ENCODE measurements at places on chromosomes 3 and 15.

- DNase-seq, result no peak
Measured at GRCh38 chr3:165669967-165670366, 167.3 kb downstream of the BCHE start.

DNA sequence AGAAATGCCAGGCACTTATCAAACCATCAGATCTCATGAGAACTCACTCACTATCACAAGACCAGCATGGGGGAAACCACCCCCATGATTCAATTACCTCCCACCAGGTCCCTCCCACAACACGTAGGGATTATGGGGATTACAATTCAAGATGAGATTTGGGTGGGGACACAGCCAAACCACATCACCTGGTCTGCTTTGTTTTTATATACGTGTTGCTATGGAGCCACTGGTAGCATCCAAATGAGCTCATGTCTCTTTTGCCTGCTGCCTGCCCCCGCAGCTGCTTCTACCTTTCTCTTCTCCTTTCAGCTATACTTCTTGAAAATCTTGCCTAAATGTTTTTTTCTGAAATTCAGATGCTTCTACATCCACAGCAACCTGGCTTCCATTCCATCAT, 26.8 kb upstream of the PCOLCE2 start:
- no peak for DNase-seq

DNA sequence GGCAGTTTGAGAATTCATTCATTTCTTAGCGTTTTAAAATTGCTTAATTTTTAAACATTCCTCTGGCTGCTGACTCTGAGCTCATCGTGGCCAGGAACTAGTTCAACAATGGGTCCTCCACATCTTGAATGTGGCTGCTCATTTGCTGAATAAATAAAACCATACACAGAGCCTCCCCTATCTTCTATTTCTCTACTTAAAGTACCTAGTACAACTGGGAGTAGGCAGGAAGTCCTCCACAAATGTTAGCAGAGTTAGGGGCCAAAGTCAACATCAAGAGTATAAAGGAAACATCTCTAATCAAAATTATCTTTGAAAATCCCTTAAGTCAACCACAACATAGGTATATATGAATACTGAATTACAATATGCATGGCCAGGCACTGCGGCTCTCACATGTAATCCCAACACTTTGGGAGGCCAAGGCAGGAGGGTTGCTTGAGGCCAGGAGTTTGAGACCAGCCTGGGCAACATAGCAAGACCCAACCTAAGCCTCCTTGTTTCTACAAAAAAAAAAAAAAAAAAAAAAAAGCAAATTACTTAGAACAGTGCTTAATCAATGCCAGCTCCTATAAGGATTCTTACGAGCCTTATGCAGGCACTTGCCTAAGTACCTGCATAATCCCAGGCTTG, 57.5 kb upstream of the LMOD3 start:
- DNase-seq, result no peak

GRCh38 chr15:88450125-88450798, 16.9 kb downstream of the MRPL46 start:
- peak; percentile 83 for DNase-seq

DNA sequence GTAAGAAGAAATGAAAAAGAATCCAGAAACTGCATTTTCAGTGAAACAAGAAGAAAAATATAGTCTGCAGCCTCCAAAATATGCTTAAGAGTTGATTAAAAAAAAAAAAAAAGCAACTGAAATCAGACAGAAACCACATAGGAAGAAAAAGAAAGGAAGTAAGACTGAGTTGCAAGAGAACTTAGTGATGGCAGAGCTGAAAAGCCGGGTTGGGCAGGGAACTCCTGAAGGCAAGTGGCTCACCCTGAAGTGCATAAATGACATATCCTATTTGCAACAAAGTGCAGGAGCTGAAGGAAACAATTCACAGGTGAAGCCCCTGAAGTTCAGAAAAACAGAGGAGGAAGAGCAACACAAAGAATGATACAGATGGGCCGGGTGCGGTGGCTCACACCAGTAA, 108.8 kb upstream of the SLC25A36 start:
- no peak for DNase-seq

DNA sequence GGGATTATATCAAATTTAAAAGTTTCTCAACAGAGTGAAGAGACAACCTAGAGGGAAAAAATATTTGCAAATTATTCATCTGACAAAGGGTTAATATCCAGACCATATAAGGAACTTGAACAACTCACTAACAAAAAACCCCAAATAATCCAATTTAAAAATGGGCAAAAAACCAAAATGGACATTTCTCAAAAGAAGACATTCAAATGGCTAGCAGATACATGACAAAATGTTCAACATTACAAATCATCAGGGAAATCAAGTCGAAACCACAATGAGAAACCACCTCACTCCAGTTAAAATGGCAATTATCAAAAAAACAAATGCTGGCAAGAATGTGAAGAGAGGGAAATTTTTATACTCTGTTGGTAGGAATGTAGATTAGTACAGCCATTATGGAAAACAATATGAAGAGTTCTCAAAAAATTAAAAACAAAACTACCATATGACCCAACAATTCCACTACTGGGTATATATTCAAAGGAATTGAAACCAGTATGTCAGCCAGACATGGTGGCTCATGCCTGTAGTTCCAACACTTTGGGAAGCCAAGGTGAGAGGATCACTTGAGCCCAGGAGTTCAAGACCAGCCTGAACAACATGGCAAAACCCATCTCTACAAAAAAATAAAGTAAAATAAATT, 88.5 kb downstream of the CSNK1G1 start:
- no peak for DNase-seq

DNA sequence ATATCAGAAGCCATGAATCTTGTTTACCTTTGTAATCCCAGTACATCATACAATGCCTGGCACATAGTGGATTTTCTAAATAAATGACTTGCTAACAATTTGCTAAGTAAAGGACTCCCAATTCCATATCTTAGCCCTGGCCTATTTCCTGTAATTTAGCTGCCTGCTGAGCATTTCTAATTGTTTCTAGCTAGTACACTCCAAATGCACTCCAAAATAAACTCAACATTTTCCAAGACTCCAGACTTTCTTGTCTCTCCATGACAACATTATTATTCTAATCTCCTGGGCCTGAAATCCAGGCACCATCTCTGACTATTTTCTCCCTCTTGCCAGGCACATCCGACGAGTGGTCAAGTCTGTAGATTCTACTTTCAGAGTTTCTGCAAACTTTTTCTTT, 773.5 kb downstream of the SQOR start:
- no peak for DNase-seq

DNA sequence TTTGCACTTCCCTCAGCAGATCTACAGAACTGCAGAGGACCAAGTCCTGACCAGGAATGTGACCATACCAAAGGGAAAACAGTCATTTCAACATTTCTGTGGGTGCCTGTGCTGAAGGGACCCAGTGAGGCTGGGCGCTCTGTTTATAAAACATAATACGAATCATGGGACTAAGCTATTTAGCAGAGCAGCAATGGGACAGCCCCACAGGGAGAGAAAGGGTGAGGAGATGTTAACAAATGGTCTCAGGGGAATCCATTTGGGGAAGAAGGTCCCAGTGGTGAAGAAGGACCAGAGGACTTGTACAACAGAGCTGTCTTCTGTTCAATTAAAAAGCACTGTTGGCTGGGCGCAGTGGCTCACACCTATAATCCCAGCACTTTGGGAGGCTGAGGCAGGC, 1025.4 kb downstream of the FHIT start:
- no peak for DNase-seq

- no peak for DNase-seq
Measured at GRCh38 chr15:67997996-67998395, 56.1 kb upstream of the PIAS1 start.

GRCh38 chr3:100496711-100497261, 4.4 kb downstream of the TMEM45A start:
- DNase-seq, result no peak

DNA sequence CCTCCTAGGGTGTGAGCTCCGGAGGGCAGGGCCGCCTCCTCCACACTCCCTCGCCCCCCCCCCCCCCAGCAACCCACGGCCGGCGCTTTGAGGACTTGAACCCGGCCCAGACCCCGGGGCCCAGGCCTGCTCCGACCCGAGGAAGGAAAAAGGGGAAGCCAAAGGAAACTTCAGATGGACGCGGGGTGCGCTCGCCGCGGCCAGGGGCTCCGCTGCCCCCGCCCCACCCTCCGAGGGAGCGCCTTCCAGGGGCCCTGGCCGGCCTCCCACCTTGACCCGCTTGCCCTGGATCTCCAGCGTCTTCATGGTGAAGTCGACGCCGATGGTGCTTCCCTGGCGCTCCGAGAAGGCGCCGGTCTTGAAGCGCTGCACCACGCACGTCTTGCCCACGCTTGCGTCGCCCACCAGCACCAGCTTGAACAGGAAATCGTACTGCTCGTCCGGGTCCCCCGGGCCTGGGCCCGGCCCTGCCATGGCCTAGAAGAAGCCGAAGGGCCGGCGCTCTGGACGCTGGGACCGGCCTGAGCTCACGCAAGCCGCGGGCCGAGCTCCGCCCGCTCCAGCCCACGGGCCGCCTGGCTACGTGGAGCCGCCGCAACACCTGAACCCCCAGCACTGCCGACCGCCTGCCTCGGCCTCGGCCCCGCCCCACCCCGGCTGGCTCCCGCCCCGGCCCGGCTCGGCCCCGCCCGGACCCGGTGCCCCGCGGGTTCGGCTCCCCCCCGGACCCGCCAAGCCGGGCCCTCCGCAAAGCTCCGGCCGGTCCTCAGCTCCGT, 400 bp downstream of the RAB43 start:
- DNase-seq, result no peak

GRCh38 chr3:28326458-28326926, 22.0 kb upstream of the ZCWPW2 start:
- no peak for DNase-seq

GRCh38 chr3:69051756-69052471, at the start of gene TMF1:
Gene TMF1 (minus strand): TSS chr3:69052333. CDS start chr3:69052086, 247 bp downstream.
- DNase-seq, result peak; percentile 96

- DNase-seq, result no peak
Measured at GRCh38 chr15:63488398-63488960, 15.9 kb upstream of the USP3 start.

GRCh38 chr3:120470870-120471269, 20.1 kb upstream of the FSTL1 start:
- no peak for DNase-seq

DNA sequence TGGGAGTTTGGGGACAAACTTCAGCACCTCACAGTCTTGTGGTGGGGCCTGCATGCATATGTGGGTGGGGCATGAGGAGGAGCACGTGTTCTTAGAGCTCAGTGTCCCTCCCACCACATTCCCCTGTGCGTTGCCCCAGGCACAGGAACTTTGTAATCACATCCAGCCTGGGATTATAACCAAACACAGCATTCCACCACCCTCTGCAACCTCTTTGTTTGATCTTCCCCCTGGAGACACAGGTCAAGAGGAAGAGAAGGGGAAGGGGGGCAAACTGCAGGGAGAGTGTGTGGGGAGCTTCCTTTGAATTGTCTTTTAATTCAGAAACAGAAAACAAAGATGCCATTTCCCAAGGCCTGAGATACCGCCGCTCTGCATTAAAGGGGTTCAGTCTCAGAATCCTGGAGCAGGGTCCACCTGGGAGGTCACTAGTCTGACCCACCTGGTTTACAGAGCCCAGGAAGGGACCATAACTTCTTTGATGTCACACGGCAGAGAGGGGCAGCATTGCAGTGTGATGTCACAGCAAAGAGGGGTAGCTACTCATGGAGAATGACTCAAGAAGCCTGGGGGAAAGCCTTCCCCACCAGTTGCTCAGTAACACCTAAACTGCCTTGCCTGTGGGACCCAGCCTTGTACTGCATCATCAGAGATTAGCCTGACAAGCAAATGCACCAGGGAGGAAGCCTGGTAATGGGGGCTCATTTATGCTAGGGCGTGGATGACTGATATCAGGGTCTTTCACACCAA, 106.3 kb upstream of the RNU6-1 start:
- peak; percentile 61 for DNase-seq

- DNase-seq, result no peak
Measured at GRCh38 chr15:34364041-34364440, 3.0 kb downstream of the LPCAT4 start.

DNA sequence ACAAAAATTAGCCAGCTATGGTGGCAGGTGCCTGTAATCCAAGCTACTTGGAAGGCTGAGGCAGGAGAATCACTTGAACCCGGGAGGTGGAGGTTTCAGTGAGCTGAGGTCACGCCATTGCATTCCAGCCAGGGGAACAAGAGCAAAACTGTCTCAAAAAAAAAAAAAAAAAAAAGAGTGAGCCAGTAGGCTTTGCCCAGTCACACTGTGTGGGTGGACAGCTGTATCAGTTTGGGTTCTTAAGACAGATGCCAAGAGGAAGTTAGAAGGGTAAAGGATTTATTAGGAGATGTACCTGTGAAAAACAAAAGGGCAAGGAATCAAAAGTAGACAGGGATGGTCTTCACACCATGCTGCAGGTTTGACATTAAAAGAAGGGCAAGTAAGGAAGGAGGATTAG, 86.1 kb upstream of the CGNL1 start:
- no peak for DNase-seq

GRCh38 chr3:62090066-62090465, 283.3 kb downstream of the FEZF2 start:
- no peak for DNase-seq

- DNase-seq, result peak; percentile 56
Measured at GRCh38 chr3:12729051-12729651, 29.9 kb downstream of the TMEM40 start.

DNA sequence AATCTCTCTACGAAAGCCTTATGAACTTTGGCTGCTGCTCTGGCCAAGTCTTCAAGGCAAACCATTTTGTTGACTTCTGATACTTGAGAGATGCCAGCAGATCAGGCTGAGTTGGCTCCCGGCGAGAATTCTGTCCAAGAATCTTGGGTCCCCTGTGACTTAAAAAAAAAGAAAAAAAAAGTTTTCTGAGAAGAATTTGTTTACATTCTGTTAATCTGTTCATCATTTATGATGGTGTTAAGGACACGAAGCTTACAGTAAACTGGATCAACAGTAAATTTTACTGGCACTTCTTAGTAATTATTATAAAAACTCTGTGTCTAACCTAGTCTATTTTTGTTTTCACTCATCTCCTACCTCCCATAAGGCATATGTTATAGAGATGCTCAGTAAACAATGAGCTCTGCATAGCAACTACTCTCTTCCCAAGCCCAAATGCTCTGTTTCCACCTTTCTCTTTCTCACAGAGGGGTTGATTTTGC, 320.9 kb upstream of the RASGRP1 start:
- no peak for DNase-seq

DNA sequence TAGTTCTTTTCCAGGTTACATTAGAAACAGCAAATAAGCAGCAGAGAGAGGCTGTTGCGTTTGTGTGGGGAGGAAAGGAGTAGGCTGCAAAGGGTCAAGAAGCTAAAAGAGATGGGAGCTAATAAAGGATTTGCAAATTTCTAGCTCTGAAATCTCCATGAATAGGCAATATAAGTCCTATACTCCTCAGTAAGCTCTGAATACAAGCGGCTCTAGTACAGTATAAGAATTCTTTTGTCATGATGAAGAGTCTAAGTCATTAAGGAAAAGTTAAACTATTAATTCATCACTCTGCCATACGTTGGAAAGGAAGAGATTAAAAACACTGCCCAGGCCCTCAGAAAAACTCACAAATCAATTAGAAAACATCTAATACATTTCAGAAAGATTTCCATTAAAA, 59.3 kb downstream of the CEP152 start:
- no peak for DNase-seq

GRCh38 chr15:51382787-51383186, 41.3 kb downstream of the GLDN start:
- DNase-seq, result no peak

GRCh38 chr15:101580431-101580830, 71.8 kb downstream of the TM2D3 start:
- DNase-seq, result no peak

Data from mesothelial cell of epicardium (in vitro differentiated cells).